ENCODE measurements at places on chromosomes 4 and X. TPM values are rescaled to one million over a fixed set of nuclear protein-coding genes. Genes with fewer than 3 reads are reported as not detected.

Gene ACE2
- 2.2 TPM for total RNA-seq

Gene PARM1
- 12.1 TPM for total RNA-seq

Gene MAGEA8
- total RNA-seq: not detected

Gene SLAIN2
- total RNA-seq: 76.6 TPM

GRCh38 chr4:158962393-158962792, 140.5 kb upstream of the RAPGEF2 start:
- no peak for DNase-seq

- DNase-seq: no peak
Observed at GRCh38 chr4:72843466-72843865, 226.1 kb downstream of the COX18 start.

DNA sequence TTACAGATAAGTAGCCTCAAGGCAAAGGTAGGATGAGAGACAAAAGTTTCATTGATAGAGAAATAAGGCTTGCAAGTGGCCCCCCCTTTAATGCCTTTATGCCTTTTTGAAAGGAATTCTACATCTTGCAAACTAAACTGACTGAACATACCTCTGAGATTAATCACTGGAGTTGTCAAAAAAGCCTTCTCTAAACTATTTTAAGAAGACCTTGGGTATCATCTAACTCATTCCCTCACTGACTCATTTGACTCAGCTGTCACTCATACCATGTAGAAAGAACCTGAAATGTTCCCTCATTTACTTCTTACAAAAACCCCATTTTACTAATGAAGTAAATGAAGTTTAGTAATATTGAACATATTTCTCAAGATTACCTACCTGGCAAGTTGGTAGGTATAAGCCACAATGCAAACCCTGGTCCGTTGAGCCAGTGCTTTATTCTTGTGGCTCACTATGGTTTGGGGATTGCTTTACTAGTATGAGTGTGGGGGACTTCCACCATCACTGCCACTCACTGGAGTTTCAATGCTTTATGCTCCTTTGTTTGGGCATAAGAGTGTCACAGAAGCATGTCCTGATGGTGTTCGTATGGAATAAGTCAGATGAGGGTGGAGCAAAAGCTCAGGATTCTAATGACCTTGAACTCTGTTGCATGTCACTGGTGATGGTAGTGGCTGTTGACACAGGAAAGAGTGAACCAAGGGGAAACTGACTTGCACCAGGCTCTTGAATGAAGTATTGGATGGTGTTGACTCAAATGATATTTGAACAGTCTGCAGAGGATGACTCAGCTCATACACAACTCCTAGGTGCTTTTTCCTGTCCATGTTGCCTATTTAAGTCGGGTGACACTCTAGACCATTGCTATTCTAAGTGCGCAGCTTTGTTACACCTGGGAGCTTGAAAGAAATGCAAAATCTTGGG, 305.5 kb upstream of the EMCN start:
- DNase-seq: no peak

DNA sequence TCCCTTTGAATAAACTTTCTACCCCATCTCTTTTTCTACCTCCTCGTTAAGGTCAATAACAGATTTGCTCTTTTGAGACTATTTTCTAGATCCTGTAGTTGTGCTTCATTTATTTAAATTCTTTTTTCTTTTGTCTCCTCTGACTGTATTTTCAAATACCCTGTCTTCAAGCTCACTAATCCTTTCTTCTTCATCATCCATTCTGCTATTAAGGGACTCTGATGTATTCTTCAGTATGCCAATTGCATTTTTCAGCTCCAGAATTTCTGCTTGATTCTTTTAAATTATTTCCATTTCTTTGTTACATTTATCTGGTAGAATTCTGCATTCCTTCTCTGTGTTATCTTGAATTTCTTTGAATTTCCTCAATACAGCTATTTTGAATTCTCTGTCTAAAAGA, 36.0 kb upstream of the ARMCX4 start:
- DNase-seq: no peak

- DNase-seq: no peak
Observed at GRCh38 chrX:150868625-150869024, 29.8 kb downstream of the CD99L2 start.

All from breast epithelium (tissue), 4 donors.